HT1080 (cell line): ENCODE measurements at places on chromosomes 4 and X. TPM values are rescaled to one million over a fixed set of nuclear protein-coding genes. Genes with fewer than 3 reads are reported as not detected.

Gene BEX4
- total RNA-seq: 0.90 TPM in 1 of 2 replicates, not detected in the other

DNA sequence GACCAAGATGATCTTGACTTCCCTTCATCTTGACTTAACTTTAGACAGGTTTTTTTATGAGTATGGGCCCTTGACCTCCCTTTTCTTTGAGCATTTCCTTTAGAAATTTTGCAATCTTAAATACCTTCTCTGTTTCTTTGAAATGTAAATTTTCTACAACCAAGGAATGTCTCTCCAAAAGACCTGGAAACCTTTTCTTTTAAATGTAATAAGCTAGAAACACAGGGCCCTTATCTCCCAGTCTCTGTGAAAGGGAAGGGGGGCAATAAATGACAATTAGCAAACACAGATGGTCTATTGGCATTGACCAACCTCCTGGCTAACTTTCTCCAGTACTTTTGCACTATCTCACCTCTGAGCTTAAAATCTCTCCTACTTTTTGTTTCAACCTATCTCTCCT is 144.3 kb upstream of the GK2 start:
- DNase-seq: no peak

GRCh38 chr4:37599092-37599790 is 86.9 kb downstream of the RELL1 start:
- DNase-seq: no peak

DNA sequence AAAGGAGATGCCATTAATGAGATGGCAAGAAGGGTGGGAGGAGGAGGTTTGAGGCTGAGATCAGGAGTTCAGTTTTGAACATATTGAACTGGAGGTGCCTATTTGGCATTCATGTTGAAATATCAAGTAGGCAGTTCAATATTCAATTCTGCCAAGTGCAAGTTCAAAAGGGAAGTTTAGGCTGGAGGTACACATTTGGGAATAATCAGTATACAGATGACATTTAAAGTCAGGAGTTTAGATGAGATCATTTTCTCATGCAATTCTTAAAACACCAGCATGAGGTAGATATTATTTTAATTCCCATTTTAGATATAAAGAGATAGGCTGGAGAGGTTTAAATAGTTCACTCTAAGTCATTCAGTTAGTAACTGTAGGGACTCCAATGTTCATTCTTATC is 26.1 kb downstream of the COQ2 start:
- DNase-seq: no peak

GRCh38 chr4:25873632-25874129 is 10.9 kb upstream of the SEL1L3 start:
- no peak for DNase-seq

DNA sequence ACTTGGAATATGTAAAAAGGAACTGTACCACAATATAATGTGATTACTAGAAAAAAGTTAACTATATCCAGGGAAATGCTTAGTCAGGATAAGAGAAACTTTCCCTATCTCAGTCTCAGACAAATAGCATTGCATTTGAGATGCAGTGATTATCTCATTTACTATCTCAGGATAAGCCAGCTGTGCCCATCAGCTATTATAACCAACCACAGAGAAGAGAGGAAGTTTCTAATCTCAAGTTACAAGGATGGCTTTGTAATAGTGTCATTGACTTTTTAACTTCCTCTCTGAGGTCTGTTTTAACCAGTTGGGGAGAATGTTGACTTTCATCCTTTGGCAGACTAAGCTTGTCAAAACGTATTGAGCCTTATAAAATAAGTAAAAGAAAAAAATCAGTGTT is 56.5 kb downstream of the SNX25 start:
- DNase-seq: peak; percentile 72

Gene RAB9B
- total RNA-seq: 0.63 and 0.68 TPM in 2 replicates

- no peak for DNase-seq
Observed at GRCh38 chrX:93259029-93259428, 414.3 kb downstream of the NAP1L3 start.
